Dermis blood vessel endothelial cell (primary cell): ENCODE measurements at places on chromosomes 2 and 18. TPM values are rescaled to one million over a fixed set of nuclear protein-coding genes. Genes with fewer than 3 reads are reported as not detected.

Gene BIN1
- total RNA-seq = 34.4 and 49.0 TPM in 2 replicates

Gene COQ10B
- total RNA-seq = 20.2 and 36.4 TPM in 2 replicates

Gene MTA3
- 31.0 and 32.9 TPM in 2 replicates for total RNA-seq

Gene NYAP2
- not detected in 2 replicates for total RNA-seq

Gene KCNIP3
- 0.14 and 0.51 TPM in 2 replicates for total RNA-seq

DNA sequence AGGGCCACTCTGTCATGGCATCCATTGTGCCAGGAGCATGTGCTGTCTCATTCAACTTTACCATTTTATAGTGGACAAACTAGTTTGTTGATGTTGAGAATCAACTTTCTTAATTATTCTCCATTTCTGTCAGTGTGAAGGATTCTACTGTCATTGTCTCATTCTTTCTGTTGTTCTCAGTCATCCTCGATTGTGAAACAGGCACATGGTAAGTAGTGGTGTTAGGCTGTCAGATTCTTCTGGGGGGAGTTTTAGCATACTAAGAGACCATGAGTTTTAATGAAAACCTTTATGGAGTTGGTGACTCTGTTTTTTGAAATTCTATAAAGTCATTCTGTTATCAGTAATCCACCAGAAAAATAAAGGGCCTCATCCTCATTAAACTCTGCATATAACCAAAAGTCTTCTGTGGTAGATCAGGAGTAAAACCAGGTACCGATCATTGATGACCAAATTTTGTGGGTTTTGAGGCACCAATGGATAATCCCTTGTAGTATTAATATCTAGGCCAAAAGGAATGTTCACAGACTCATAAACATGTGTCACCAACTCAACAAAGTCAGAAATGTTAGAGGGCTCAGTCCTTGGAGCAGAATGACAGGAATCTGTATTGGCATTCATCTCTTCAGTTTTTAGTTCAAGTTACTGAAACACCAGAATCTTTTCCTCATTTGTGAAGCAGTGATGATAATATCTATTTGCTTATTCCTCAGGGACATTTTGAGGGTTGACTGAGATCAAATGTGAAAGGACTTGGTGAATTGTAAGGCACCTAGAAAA lies 73.2 kb downstream of the CERS6 start:
- DNase-seq = no peak

GRCh38 chr2:46521215-46521683 lies 41.9 kb downstream of the TMEM247 start:
- DNase-seq = no peak

- DNase-seq = no peak
These were observed 85.3 kb downstream of the NRP2 start for GRCh38 chr2:205767617-205768016.

DNA sequence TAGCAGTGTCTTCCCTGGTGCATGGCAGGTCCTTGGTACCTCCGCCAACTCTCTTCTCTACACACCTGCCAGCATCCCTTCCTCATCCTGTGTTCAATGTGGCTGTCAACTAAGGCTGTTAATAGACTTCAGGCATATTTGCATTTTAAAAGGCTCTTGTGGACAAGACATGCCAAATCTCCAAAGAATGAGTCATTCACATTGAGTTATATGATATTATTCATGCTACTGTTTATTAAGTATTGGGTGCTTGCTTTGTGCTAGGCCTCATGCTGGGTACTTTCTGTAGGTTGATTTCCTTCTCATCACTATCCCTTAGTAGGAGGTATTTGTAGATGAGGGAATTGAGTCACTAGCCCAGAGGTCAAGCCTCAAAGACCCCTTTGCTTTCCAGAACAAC lies 5.2 kb downstream of the MYO1B start:
- no peak for DNase-seq

- DNase-seq = no peak
These were observed 654 bp upstream of the MARCHF7 start for GRCh38 chr2:159711562-159712142.

DNA sequence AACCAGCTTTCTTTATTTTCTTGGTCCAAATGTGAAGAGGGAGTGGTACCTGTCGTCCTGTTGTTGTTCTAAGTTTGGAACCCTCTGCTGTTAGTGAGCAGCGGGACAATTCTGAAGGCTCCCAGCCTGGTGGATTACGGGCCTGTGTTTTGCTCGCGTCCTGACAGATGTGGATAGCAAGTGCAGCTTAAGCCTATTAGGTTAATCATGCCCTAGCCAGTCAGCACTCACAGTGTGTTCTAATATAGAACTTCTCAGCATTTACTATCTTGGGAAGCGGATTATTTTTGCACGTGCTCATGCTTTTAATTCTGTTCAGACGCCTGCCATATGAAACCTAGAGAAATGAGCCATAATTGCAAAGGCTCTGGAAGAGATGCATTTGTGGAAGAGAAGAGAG lies at the start of gene PCARE:
PCARE (minus strand) TSS at position 113 of the 400 bp plus-strand sequence. CDS start 262 bp downstream, outside the sequence.
- no peak for DNase-seq

- DNase-seq = no peak
These were observed 13.8 kb upstream of the ZBTB7C start for GRCh38 chr18:48422947-48423378.

DNA sequence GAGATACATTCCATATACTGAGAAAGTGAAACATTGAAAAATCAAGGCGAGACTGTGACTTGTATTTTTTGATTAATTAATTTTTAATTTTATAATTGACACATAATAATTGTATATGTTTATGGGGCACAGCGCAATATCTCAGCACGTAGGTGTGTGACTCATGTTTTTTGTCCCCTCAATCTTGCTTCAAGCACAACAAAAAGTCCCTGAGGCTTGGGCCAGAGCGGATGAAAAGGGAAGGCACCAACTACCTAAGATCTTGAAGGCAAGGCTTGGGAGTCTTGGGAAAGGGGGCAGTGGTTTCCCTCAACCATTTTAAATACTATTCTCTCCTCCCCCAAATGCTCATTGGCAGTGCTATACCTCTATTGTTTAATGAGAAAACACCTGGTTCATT lies 9.9 kb downstream of the SGPP2 start:
- DNase-seq = no peak

GRCh38 chr18:63775166-63775730 lies at the start of gene SERPINB7:
TSS of gene SERPINB7 (plus strand) at chr18:63775418. CDS start at chr18:63782373, 6,955 bp downstream.
- DNase-seq = no peak

DNA sequence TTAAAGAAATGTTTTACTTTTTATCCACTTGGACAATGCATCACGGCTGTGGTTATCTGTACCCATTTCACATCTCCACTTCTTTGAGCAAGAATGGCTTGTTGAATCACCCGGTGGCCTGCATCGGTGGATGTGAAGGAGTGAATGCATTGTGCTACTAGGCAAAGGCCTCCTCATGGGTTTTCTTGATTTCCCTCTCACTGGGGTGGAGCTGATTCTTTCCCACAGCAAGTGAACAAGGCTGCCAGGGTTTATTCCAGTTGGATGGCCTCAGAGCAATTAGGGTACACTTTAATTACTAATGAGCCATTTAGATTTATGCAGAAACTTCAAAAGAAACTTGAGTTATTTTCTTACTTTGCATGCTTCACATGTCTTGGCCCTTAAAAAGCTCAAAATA lies 387.1 kb downstream of the RND3 start:
- DNase-seq = no peak

GRCh38 chr2:129067953-129068352 lies 749.3 kb upstream of the HS6ST1 start:
- no peak for DNase-seq
